ENCODE measurements at places on chromosomes 6 and 20.
A peak's percentile ranks its signal among the peaks of the same experiment; 100 is the strongest.

GRCh38 chr6:170404036-170404435 is 97.5 kb downstream of the FAM120B start:
- no peak for DNase-seq

GRCh38 chr6:106629103-106629858 is at the start of the genes QRSL1 and RTN4IP1:
Gene QRSL1 (plus strand): TSS chr6:106629578. CDS start chr6:106629682, 104 bp downstream.
Gene RTN4IP1 (minus strand): TSS chr6:106629498. CDS start chr6:106629021, 477 bp downstream.
- DNase-seq = peak; percentile 91

DNA sequence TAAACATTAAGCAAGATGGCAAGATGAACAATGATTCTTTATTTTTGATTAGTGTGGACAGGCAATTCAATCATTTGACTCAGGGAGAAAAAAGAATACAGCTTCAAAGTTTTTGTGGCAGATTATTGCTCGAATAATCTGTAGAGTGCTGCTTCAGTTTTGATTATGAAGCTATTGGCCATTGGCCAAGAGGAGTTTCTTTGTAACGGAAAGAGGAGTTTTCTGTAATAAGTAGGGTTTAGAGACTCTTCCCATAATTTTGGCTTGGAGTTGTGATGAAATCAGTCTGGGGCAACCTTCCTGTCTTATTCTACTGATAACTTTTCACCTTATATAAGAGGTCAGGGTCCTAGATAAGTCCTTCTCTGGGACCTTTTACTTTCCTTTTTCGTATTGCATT is 256.7 kb upstream of the RAB32 start:
- DNase-seq = no peak

GRCh38 chr6:38134704-38135088 is 315.2 kb downstream of the ZFAND3 start:
- no peak for DNase-seq

GRCh38 chr6:36098920-36099647 is 31.2 kb upstream of the MAPK13 start:
- no peak for DNase-seq

DNA sequence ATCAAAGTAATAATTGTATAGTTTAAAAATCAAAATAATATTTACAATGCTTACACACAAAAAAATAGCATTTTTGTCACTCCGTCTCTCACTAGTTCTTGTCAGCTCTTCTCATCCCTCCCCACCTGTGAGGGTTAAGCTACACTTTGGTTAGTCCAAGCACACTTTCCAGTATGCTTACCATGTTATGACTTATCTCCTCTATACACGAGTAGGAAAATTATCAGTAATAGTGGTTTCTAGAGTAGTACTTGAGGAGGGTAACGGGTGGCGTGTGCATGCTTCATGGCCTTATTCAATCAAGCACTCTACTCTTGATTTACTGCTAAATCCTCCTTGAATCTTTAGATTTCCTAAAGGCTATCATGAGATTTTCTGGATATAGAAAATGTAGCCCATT is 443.7 kb downstream of the UTRN start:
- DNase-seq = no peak

DNA sequence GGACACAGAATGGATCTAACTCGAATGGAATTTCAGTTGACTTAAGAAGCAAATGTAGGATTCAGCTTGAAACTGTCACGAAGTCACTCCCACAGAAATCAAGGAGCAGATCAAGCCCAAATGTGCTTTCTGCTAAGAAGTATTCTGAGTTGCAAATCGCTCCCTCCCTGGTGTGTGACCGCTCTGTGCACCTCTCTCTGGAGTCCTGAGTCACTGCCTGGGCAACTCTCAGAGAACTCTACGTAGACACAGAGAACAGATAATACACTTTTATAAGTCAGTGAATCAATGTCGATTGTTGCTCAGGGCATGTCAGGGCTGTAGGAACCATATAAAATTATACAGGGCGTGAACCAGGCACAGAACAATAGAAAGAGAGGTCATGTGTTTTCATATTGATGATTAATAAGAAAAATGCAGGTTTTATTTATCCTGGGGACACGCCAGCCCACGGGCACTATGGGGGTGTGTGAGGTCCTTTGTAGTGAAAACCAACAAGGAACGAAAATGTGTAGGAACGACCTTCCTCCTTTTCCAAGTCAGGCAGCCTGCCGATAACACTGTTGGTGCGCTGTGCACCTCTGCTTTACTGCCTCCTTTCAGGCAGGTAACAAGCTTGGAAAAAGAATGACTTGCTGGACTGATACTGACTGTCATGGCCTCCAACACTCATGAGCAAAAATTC is 248.1 kb upstream of the FOXQ1 start:
- no peak for DNase-seq

- DNase-seq = no peak
These were observed 28.1 kb downstream of the KIF13A start for GRCh38 chr6:17959302-17959701.

DNA sequence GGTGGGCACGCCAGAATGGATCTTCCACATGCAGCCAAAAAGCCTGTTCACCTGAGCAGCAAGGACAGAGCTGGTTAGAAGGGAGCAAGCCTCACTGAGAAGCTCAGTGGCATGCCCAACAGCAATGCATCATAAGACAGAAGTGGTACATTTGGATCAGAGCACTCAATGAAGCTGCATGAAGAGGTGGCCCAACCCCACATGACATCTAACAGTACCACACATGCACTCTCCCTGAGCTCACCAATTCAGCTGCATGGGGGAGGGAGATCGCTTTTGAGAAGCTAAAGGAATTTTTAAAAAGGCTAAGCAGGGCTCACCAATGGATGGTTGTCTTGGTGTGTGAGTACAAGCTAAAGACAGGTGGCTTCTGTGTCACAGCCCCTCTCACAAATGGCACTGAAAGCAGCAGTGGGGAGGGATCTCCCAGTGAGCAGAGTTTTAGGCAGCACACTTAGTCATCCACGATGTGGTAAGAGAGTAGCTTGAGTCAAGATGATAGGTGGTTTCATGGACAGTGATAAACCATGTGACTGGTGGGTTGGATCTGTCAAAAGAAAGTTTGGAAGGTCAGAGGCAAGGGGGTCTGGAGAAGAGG is 166.6 kb upstream of the TAB2 start:
- DNase-seq = no peak

DNA sequence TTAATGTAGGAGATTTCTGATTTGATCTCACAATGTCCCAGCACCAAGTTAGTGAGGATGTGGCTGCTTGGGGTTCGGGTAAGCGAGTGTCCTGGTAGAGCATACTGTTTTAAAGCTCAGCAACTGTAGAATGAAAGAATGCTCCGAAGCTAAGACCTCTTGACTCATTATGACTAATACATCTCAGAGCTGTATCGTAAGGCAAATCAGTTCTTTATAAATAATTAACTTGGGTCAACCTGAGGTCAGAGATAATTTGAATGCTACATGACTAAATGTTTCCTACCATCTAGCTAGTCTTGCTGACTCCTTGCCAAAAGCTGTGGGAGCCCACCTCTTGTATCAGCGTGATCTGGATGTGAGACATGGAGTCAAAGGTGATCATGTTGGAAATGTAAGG is 128.8 kb upstream of the PDE7B start:
- no peak for DNase-seq

DNA sequence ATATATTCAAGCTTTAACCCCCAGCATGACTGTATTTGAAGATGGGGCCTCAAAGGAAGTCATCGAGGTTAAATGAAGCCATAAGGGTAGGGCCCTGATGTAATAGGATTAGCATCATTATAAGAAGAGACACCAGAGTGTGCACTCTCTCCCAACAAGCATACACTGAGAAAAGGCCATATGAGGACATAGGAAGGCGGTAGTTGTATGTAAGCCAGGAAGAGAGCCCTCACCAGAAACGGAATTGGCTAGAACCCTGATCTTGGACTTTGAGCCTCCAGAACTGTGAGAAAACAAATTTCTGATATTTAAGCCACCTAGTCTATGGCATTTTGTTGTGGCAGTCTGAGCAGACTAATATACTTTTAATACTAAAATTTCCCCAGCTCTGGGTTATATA is 150.1 kb upstream of the STXBP5 start:
- DNase-seq = no peak

GRCh38 chr20:768426-768978 is at the start of gene SLC52A3:
Gene SLC52A3 (minus strand): TSS chr20:768500. CDS start chr20:765774, 2,726 bp downstream.
- DNase-seq = peak; percentile 73

- DNase-seq = no peak
These were observed 481.1 kb downstream of the TFAP2B start for GRCh38 chr6:51299621-51300380.
